ENCODE measurements at places on chromosomes 5 and 9.

DNA sequence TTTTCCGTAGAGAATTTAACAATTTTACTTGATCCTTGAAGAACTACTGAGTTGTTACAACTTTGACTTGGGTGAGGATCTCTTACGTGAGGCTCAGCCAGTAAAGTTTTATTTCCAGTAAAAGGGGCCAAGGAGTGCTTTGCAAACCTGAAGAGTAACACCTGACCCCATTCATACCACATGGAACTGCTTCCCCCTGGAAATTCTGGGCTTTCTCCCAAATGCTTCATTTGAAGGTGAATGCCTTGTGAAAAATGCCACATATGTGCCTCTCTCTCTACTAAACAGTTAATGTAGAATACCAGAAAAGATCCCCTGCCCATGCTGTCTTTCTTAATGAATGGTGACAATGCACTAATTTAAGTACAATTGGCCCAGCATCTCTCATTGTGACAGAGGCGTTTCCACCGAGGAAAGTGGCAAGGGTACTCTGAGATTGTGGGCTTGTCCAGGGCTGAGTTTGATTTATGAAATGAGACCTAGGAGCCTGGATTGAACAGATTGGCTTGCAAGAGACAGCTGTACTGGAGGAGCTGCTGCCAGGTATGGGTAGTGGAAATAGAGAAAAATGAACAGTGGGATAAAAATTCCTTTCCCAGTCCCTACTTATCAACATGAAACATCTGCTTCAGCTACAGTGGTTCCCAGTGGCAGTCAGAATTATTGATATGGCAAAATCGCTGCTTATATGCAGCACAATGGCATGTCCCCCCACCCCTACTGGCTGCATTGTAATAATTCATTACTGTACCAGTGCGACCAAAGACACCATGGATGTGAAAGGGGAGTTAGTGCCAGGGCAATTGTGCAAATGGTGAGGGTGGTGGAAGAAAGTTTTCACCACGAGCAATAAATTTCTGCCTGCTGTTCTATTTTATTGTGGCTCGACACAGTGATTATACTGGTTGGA lies 843.7 kb upstream of the WWC1 start:
- DNase-seq, result no peak

DNA sequence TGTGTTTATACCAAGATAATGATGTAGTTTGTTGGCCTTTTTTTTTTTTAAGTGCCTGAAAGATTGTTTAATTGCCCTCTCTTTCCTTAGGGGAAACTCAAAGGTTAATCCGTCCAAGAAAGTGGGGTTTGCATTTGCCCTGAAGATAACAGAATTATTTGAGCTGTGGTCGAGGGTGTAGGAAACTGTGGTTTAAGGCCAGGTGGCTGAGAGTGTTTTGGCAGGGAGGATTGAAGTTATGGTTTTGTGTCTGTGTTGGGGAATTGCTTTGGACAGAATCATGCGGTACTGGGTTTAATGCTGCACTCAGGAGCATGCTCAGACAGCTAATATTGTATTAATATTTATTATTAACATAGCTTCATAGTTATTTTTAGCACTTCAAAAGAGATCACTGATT lies 509.8 kb downstream of the EBF1 start:
- DNase-seq, result no peak

GRCh38 chr5:175765858-175766257 lies 105.5 kb upstream of the CPLX2 start:
- no peak for DNase-seq

DNA sequence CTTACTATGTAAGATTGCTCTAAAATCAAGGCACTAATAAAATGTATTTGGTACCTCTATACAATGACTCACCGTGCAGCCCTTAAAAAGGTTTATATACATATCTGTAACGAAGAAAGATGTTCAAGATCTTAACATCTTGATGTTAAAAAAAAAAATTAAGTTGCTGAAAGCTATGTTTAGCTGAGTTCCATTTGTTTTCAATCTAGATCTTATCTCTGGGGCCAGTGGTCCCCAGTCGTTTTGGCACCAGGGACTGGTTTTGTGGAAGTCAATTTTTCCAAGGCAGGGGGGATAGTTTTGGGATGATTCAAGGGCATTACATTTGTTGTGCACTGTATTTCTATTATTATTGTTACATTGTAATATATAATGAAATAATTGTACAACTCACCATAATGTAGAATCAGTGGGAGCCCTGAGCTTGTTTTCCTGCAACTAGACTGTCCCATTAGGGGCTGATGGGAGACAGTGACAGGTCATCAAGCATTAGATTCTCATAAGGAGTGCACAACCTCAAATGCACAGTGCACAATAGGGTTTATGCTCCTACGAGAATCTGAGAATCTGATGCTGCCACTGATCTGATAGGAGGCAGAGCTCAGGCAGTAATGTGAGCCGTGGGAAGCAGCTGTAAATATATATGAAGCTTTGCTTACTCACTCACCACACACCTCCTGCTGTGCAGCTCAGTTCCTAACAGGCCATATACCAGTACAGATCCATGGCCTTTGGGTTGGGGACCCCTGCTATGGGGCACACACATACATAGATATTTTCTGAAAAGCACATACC lies 27.6 kb upstream of the TSLP start:
- no peak for DNase-seq

DNA sequence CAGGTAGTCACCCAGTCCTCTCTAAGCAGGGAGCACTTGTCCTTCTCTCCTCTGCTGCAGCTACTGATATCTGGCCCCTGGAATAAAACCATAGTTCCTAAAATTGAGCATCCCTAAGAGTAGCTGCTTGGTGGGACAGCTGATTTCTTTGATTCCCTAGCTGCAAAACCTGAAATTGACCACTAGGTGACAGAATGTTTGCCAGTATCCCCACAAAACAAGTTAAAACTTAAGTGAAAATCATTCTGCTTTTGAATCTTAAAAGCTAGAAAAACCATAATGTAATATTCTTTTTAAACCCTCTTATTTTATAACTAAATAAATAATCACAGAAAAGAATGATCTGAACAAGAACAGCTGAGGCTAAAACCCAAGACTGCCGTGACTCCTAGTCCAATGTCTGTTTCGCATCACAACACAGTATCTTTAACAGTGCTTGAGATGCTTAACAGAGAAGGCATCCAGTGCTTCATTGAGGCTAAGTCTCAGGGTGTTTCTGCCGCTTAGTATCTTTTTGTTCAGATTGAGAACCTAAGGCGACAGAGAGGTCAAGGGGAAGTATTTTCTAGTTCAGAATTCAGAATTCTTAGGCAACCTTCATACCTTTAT lies 24.4 kb upstream of the TAL2 start:
- DNase-seq, result no peak

- DNase-seq, result no peak
These were observed 8.3 kb downstream of the C9orf57 start for GRCh38 chr9:72052122-72052521.

- DNase-seq, result no peak
These were observed 62.3 kb upstream of the SPRY4 start for GRCh38 chr5:142387024-142387682.

- DNase-seq, result no peak
These were observed 121.7 kb downstream of the ZCCHC7 start for GRCh38 chr9:37242089-37242488.

DNA sequence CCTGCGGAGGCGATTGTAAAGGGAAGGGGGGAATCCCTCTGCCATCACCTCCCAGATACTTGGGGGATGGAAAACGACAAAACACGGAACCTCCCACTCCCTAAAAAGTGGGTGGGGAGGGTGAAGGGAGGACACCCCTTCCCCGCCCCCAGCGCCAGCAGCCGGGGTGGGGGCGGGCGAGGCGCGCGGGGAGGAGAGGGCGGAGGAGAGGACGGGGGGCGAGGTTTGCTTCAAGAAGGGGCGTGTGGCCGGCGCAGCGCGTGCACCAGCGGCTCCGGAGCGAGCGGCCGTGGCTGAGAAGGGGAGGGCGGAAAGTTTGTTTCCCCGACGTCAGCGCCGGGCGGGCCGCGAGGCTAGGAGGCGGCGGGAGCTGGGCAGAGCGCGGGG lies at the start of gene PRRX2:
Gene PRRX2 (plus strand): TSS at position 259 of the 387 bp plus-strand sequence. CDS start 221 bp downstream, outside the sequence.
- no peak for DNase-seq

- DNase-seq, result no peak
These were observed 63.9 kb downstream of the TTC39B start for GRCh38 chr9:15243081-15243480.

GRCh38 chr9:18397076-18397475 lies 76.9 kb upstream of the ADAMTSL1 start:
- DNase-seq, result no peak

- no peak for DNase-seq
These were observed 4.9 kb upstream of the RAPGEF1 start for GRCh38 chr9:131744720-131745201.

- DNase-seq, result no peak
These were observed 76.6 kb downstream of the PTPDC1 start for GRCh38 chr9:94160594-94161501.

- no peak for DNase-seq
These were observed 360.8 kb upstream of the KCNN2 start for GRCh38 chr5:114001076-114001475.

GRCh38 chr5:171663311-171664085 lies 122.1 kb upstream of the SMIM23 start:
- no peak for DNase-seq

DNA sequence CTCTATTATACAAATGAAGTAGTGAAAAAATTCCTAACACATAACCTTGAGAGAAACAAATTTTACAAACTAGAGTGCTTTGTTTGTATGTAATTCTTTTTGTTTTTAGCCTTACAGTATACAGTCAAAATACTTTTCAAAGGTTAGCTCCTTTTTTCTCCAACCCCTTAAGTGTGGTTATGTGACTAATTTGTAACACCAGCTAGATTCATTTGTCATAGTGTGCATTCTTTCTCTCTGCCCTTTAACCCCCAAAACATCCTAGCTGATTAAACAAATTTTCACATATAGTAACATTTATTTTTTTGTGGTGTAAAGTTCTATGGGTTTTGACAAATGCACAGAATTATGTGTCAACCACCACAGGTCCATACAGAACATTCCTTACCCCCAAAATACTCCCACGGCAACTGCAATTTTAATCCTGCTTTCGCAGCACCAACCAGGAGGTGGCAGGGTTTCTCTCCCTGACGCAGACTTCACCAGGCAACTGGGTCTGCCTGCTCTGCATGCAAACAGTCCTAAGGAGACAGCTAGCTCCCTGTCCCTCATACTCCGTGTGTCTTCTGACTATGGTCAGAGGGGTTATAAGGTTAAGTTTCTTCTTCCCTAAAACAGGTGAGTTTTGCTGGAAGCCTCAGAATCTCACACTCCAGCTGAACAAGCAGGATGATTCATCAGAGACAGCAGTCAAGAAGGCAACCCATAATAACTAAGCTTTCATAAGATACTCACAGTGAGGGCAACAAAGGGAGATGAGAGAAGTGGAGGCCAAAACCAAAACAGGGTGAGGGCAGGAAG lies 44.5 kb upstream of the NR5A1 start:
- peak; percentile 7 for DNase-seq

DNA sequence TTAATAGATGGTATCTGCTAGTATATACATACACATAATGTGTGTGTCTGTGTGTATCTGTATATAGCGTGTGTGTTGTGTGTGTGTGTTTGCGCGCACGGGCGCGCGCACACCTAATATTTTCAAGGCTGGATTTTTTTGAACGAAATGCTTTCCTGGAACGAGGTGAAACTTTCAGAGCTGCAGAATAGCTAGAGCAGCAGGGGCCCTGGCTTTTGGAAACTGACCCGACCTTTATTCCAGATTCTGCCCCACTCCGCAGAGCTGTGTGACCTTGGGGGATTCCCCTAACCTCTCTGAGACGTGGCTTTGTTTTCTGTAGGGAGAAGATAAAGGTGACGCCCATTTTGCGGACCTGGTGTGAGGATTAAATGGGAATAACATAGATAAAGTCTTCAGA lies 757 bp downstream of the FXN start:
- DNase-seq, result no peak

GRCh38 chr5:6365142-6365976 lies 13.0 kb downstream of the MED10 start:
- no peak for DNase-seq

- DNase-seq, result no peak
These were observed 14.1 kb downstream of the MAN2A1 start for GRCh38 chr5:109703829-109704228.

DNA sequence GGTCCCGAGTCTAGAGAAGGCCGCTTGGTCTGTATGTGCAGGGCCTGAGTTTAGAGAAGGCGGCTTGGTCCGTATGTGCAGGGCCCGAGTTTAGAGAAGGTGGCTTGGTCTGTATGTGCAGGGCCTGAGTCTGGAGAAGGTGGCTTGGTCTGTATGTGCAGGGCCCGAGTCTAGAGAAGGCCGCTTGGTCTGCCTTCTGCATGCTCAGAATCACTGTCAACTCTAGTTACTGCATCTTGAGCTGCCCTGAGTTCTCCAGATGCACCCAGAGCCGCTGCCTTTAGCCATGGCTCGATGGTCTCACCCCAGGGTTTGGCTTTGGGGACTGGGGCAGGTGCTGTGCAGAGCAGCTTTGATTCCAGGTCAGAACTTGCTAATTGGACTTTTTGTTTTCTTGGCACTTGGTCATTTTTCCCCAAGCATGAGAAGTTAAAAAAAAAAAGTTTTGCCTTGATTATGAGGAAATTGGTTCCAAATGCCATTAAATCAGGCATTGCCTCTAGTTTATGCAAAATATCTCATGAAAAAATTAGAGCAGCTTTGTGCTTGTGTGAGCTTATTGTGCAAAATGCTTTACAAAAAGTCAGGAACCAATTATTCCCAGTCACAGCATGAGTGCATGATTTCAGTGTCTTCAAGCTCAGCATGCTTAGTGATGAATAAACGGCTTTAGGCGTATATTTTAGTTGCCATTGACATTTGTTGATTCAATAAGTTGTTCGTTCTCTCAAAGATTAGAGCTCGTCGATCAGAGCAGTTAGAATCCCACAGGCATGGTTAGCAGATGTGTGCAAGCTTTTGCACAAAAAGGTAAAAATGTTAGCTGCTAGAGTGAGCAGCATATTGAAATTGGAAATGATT lies 25.4 kb upstream of the EXOC3 start:
- DNase-seq, result no peak

DNA sequence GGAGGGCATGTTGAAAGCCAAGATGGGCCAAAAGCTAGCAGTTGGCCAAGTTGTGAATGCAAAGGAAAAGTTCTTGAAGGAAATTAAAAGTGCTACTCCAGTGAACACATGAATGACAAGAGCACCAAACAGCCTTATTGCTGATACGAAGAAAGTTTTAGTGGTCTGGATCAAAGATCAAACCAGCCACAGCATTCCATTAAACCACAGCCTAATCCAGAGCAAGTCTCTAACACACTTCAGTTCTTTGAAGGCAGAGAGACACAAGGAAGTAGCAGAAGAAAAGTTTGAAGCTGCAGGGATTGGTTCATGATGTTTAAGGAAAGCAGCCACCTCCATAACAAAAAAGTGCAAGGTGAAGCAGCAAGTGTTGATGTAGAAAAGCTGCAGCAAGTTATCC lies 71.6 kb downstream of the ERCC6L2 start:
- DNase-seq, result no peak

GRCh38 chr9:135410831-135411473 lies 68.6 kb upstream of the PPP1R26 start:
- DNase-seq, result no peak

- no peak for DNase-seq
These were observed 38.3 kb downstream of the PTGES start for GRCh38 chr9:129714511-129715061.

All from stimulated activated CD4-positive, alpha-beta T cell treated with anti-CD3 and anti-CD28 coated beads, Interleukin-1b, Interleukin-23, amount 100 ng/mL, for 24 hours (primary cell).